ENCODE measurements at places on chromosomes 12 and 14. TPM values are rescaled to one million over a fixed set of nuclear protein-coding genes. Genes with fewer than 3 reads are reported as not detected.
A peak's percentile ranks its signal among the peaks of the same experiment; 100 is the strongest.

DNA sequence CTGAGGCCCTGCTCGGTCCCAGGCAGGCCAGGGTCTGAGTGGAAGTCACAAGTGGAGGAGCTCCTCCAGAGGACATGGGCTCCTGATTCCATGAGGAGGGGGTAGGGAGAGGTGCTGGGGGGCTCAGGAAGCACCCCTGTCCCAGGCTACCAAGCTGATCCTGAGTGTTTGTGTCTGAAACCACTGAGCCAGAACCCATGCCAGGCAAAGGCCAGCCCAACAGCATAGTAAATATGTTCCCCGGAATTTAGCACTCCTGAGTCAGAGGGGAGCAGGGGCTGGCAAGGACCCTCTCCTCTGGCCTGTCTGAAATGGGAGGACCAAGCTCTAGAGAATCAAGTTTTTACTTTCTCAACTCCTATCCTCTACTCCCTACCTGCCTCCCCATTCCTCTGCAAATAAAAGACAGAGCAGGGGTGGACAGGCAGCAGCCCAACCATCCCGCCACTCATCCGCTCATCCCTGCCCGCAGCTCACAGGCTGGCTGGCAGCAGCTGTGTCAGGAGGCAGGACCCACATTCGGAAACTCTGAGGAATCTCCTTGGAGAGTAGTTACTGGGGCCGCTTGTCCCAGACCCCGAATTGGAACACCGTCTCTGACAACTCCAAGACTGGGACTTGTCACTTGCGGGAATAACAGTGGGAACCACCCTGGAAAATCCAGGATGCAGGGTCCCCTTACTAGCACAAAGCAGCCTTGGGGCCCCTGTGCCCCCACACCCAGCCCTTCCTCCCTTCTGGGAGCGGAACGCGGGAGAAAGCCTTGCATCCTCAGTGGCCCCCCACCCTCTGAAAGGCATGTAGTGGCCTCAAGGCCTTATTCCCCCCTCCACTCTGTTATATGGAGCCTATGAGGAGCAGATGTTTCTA is 102.5 kb downstream of the ZFP36L1 start:
- no peaks in the 10 kb centered on the region for H3K36me3 ChIP-seq
- DNase-seq = no peak
- H3K4me3 ChIP-seq = no peak overlapping the region
- H3K4me1 ChIP-seq = peaks cover 31% of the 10 kb centered on the region

- no peak overlapping the region for H3K27ac ChIP-seq
- no peaks in the 10 kb centered on the region for H3K27me3 ChIP-seq
- no peak for DNase-seq
Measured at GRCh38 chr14:86055512-86056075, 525.6 kb downstream of the FLRT2 start.

CCDC175 gene
- not detected for total RNA-seq

ARID2 gene
- total RNA-seq = 21.3 TPM

- no peak overlapping the region for H3K27ac ChIP-seq
- no peak overlapping the region for H3K4me3 ChIP-seq
- no peaks in the 10 kb centered on the region for H3K36me3 ChIP-seq
- H3K27me3 ChIP-seq = no peaks in the 10 kb centered on the region
- H3K4me1 ChIP-seq = no peaks in the 10 kb centered on the region
Measured at GRCh38 chr14:104228221-104228620, 89.8 kb downstream of the KIF26A start.

DNA sequence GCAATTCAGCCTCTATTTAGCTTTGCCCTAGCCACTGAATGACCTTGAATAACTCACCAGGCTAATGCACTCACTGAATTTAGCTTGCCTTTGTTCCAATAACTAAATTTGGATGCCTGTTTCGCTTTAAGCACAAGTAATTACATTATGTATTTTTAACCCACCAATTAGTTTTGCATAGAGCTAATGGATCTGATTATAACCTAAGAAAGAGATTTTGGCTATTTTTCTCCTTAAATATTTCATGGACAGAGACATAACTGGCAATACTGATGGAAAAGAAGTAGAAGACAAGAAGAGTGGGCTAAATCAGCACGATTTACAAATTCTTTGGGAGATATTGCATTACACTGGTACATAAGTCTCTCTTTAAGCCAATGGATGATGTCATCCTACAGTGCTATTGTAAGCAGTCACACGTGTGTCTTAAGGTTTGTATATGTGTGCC is 85.7 kb downstream of the AKAP6 start:
- no peaks in the 10 kb centered on the region for H3K27me3 ChIP-seq
- H3K36me3 ChIP-seq = no peaks in the 10 kb centered on the region
- H3K4me3 ChIP-seq = no peak overlapping the region
- DNase-seq = no peak

DNA sequence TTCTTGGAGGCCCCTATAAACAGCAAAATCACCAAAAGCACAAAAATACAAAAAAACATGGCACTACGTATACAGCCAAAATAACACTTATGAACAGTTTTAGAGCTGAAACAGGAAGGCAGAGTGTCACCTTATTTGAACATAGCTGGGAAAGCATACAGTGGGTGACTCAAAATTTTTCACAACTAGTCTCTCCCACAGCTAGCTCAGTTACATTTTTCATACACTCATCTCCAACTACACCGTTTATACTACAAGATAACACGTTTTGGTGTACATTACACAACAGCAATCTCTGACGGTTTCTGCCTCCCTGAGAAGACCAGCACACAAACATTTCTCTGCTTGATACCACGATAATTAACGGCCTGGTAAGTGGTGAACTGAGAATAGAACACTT is 2.9 kb downstream of the RAD52 start:
- H3K4me1 ChIP-seq = peaks cover 6% of the 10 kb centered on the region
- DNase-seq = peak; percentile 24
- H3K36me3 ChIP-seq = no peaks in the 10 kb centered on the region
- H3K27me3 ChIP-seq = no peaks in the 10 kb centered on the region

- H3K4me3 ChIP-seq = no peak overlapping the region
- no peak for DNase-seq
- no peaks in the 10 kb centered on the region for H3K4me1 ChIP-seq
- H3K27me3 ChIP-seq = no peaks in the 10 kb centered on the region
- no peak overlapping the region for H3K27ac ChIP-seq
- H3K36me3 ChIP-seq = no peaks in the 10 kb centered on the region
Measured at GRCh38 chr12:43308776-43309175, 243.2 kb downstream of the ADAMTS20 start.

DNA sequence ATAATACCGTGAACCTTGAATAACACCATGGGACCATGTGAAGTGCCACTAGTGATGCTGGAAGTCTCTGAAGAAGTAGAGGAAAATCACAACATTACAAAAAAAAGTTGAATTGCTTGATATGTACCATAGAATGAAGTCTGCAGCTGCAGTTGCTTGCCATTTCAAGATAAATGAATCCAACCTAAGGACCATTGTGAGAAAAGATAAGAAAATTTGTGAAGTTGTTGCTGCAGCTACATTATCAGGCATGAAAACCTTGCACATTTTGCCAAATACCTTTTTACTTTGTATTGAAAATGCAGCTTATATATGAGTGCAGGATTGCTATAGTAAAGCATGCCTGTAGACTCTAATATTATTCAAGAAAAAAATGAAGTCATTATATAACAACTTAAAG is 126.5 kb downstream of the NUBPL start:
- no peak overlapping the region for H3K27ac ChIP-seq
- H3K4me3 ChIP-seq = no peak overlapping the region
- no peak for DNase-seq
- H3K27me3 ChIP-seq = no peaks in the 10 kb centered on the region

DNA sequence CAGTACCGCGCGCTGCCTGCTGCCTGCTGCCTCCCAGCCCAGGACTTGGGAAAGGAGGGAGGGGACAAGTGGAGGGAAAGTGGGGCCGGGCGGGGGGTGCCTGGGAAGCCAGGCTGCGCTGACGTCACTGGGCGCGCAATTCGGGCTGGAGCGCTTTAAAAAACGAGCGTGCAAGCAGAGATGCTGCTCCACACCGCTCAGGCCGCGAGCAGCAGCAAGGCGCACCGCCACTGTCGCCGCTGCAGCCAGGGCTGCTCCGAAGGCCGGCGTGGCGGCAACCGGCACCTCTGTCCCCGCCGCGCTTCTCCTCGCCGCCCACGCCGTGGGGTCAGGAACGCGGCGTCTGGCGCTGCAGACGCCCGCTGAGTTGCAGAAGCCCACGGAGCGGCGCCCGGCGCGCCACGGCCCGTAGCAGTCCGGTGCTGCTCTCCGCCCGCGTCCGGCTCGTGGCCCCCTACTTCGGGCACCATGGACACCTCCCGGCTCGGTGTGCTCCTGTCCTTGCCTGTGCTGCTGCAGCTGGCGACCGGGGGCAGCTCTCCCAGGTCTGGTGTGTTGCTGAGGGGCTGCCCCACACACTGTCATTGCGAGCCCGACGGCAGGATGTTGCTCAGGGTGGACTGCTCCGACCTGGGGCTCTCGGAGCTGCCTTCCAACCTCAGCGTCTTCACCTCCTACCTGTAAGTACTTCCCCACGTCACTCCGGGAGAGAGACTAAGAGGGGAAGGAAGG is at the start of gene LGR5:
LGR5 (plus strand) TSS at position 186 of the 732 bp plus-strand sequence; CDS start at position 469, 283 bp downstream.
- no peaks in the 10 kb centered on the region for H3K36me3 ChIP-seq
- DNase-seq = no peak
- peaks cover 12% of the 10 kb centered on the region for H3K27me3 ChIP-seq
- H3K27ac ChIP-seq = no peak within 1 kb of the TSS
- H3K4me3 ChIP-seq = no peak within 1 kb of the TSS

GUCY2C gene
- total RNA-seq = 0.08 TPM

GRCh38 chr12:63404611-63405010 is 253.6 kb upstream of the AVPR1A start:
- no peaks in the 10 kb centered on the region for H3K36me3 ChIP-seq
- no peak for DNase-seq
- no peak overlapping the region for H3K4me3 ChIP-seq
- H3K27ac ChIP-seq = no peak overlapping the region
- H3K27me3 ChIP-seq = no peaks in the 10 kb centered on the region

DNA sequence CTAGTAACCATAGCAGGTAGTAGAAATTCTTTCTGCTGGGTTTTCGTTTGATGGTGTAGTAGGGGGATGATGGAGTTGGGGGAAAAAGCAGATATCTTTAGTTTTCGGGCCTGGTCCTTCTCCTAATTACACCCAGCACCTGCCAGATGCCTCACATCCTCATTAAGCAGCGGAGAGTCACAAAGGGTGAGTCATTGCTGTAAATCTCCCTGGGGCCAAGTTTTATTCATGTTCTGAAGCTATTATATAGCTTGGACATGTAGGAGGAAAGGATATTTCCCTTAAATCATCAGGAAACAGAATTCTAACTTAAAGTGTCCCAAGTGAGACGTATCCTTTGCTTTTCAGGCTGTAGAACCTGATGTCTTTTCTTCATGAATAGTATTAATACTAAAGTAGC is 4.9 kb upstream of the NECAP1 start:
- H3K4me1 ChIP-seq = no peaks in the 10 kb centered on the region
- H3K36me3 ChIP-seq = no peaks in the 10 kb centered on the region
- DNase-seq = no peak

DNA sequence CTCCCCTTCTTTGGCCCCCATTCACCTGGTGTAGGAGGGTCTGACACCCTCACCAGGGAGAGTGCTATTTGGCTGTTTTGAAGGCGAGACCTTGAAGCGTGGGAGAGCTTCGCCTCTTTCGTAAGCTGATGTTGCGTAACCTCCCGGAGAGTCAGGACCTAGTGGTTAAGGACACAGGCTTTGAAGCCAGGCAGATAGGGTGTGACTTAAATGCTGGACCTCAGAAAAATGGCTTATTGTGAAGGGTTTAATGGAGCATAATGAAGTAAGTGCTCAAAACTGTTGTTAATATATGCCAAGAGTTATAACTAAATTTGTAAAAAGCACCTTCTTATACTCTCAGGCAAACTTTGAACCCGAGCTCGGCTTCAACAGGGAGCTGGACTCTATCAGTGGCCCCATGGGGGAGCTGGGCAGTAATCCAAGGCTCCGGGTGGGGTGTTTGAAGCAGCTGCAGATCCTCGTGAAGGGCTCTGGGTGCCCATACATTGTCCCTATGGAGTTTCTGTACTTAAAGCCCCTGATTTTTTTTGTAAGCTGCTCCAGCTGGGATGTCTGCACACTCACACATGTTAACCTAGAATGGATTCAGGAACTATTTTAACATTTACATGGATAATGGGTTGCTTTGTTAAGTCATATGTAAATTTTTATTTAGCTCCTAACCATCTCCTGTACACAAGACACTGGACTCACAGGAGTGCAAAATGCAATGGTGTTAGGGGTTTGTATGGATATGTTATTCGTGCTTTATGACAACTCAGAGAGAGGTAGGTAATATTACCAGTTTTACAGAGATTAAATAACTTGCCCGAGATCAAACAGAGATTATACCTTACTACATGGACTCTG is 26.0 kb downstream of the PPFIBP1 start:
- no peak overlapping the region for H3K27ac ChIP-seq
- no peak for DNase-seq
- H3K4me3 ChIP-seq = no peak overlapping the region
- no peaks in the 10 kb centered on the region for H3K36me3 ChIP-seq
- no peaks in the 10 kb centered on the region for H3K27me3 ChIP-seq

- peak; percentile 72 for DNase-seq
- no peak overlapping the region for H3K27ac ChIP-seq
- no peaks in the 10 kb centered on the region for H3K36me3 ChIP-seq
- no peaks in the 10 kb centered on the region for H3K4me1 ChIP-seq
Measured at GRCh38 chr14:106417224-106418049, 891.1 kb downstream of the TMEM121 start.

ESPL1 gene
- 61.9 TPM for total RNA-seq

INHBC gene
- 0.13 TPM for total RNA-seq

- no peak overlapping the region for H3K27ac ChIP-seq
- H3K4me3 ChIP-seq = no peak overlapping the region
- H3K27me3 ChIP-seq = no peaks in the 10 kb centered on the region
- no peaks in the 10 kb centered on the region for H3K4me1 ChIP-seq
Measured at GRCh38 chr12:111249757-111250156, 119.1 kb downstream of the PHETA1 start.

GRCh38 chr12:70255311-70255710 is 12.1 kb downstream of the CNOT2 start:
- H3K36me3 ChIP-seq = no peaks in the 10 kb centered on the region
- no peak for DNase-seq
- H3K4me3 ChIP-seq = no peak overlapping the region
- no peak overlapping the region for H3K27ac ChIP-seq
- no peaks in the 10 kb centered on the region for H3K4me1 ChIP-seq

DNA sequence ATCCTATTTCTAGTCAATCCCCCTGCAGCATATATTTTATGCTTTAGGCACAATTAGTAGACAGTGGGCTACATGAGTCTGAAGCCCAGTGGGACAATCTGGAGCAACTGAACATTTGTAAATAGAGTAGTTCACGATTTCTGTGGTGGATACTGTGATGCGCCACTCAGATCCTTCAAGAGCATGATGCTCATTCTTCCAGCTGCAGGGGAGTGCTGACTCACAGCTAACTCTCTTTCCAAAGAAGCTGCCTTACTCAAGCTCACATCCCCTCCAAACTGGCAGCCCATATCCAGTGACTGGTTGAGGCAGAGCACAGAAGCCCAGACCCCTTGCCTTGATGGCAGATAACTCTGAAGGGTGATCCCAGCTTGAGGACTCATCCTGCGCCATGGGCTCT is 224.2 kb upstream of the EEA1 start:
- H3K4me3 ChIP-seq = no peak overlapping the region
- no peaks in the 10 kb centered on the region for H3K4me1 ChIP-seq
- no peak for DNase-seq
- no peak overlapping the region for H3K27ac ChIP-seq
- H3K27me3 ChIP-seq = no peaks in the 10 kb centered on the region

Measured in GM12878 (cell line).